ENCODE measurements at places on chromosomes 16 and 17. TPM values are rescaled to one million over a fixed set of nuclear protein-coding genes. Genes with fewer than 3 reads are reported as not detected.

DNA sequence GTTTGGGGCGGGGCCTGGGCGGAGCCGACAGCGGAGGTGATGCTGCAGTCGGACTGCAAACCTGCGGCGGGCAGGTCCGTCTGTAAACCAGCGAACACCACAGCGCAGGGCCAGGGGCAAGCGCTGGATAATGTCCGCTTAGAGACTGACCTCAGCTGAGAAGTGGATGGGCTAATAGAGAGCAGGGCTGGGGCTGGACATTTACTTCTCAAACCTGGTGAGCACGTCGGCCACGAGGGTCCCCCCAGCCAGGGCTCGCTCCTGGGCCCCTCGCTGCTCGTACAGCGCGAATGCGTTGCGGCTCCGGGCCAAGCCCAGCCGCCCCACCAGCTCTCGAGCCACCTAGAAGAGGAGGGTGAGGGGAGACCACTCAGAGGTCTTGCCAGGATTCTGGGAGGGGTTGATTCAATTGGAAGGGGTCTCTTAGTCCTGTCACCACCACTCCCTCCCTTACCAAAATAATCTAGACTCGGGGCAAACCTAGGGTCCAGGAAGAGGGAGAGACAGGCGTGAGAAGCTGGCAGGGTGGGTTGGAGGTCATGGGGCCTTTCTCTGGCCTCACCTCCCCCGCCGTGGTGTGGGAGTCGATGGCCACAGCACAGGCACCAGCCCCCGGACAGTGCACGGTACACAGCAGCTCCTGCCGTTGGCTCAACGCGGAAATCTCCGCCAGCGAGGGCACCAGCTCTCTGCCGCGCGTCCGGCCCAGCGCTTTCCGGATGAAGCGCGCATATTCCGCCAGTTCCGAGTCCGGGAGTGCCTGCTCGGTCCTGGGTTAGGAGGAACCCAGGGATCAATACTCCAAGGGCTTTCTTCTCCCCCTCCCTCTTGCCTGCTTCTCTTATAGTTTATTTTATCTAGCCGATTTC, 5.8 kb downstream of the PLEKHH3 start:
- no peak for DNase-seq

GRCh38 chr17:14712611-14713021, 411.7 kb downstream of the HS3ST3B1 start:
- DNase-seq = no peak

DNA sequence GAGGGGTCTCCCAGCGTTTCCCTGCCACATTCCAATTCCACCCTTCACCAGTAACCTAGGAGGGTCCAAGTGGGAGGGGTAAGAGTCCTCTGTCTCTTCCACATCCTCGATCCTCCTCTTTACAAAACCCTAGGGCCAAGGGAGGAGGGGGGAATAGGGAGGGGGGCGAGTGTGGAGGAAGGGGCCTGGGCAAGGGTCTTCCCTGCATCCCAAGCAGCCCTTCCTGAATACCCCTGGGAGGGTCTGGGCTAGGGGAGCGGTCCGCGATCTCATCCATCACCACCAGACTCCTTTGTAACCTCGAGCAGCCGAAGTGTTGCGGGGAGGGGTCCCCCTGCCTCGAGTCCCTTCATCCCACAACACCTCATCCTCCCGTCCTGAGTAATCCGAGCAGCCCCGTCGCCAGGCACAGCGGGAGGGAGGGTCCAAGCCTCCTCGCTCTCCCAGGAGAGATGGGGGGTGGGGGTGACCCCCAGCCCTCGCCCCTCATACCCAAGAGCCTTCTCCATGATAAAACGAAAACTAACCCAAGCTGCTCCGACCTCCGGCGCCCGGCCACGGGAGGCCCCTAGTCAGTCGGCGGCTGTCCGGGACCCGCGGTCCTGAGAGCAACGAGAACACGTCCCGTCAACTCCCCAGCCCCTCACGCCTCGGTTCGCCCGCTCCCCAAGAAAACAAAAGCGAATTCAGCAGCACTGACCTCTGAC, 502 bp downstream of the SMPD3 start:
- no peak for DNase-seq

DNA sequence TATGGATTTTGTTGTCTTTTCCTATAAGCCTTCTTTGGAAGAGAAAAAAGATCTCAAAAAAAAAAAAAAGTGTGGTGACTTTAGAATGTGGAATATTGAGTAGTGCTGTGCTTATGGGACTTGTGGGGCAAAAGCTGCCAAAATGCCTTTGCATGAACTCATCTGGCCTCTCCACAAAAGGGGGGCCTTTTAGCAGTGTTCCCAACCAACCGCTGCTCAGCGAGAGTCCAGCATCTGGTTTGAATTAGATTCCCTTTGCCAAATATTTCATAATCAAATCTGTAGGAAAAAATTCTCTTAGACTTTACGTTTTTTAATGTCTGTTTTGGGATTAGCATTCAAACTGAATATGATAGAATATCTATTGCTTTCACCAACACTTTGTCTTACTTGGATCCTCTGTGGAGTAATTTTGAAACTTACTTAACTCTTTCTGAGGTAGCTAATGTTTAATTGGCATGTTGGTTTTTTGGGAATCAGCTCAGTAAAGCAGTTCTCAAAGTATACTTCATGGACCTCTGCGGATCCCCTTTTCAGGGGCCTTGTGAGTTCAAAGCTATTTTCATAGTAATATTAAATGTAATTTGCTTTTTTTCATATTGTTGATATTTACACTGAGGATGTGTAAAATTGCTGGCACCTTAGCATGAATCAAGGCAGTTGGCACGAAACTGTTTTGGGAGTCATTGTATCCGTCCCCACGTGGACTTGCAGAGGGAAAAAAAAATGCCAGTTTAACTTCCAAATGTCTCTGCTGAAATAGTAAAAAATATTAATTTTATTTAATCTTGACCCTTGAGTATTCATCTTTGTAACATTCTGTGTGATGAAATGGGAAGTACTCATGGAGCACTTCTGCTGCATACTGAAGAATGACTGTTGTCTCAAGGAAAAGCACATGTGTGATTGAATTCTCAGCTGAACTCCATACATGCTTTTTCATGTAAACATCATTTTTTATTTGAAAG, 34.7 kb upstream of the VPS4A start:
- no peak for DNase-seq

DNA sequence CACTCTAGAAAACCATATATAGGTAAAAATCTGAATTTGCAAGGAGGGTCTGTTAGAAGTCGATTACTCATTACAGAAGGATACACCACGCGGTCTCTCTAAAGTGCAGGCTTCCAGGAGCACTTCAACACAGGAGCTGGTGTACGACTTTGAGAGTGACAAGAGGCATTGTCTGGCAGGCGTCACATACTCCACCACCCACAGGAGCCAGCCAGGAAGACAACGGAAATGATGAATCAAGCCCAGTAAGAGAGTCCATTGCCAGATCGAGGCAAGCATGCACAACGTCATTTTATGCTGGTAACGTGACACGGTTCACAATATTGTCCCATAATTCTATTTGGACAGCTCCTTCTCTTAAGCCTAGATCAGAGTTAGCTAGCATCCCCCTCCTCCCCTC, 15.0 kb upstream of the CACNG4 start:
- no peak for DNase-seq

- no peak for DNase-seq
Measured at GRCh38 chr17:71114911-71115668, 945.8 kb downstream of the KCNJ2 start.

DNA sequence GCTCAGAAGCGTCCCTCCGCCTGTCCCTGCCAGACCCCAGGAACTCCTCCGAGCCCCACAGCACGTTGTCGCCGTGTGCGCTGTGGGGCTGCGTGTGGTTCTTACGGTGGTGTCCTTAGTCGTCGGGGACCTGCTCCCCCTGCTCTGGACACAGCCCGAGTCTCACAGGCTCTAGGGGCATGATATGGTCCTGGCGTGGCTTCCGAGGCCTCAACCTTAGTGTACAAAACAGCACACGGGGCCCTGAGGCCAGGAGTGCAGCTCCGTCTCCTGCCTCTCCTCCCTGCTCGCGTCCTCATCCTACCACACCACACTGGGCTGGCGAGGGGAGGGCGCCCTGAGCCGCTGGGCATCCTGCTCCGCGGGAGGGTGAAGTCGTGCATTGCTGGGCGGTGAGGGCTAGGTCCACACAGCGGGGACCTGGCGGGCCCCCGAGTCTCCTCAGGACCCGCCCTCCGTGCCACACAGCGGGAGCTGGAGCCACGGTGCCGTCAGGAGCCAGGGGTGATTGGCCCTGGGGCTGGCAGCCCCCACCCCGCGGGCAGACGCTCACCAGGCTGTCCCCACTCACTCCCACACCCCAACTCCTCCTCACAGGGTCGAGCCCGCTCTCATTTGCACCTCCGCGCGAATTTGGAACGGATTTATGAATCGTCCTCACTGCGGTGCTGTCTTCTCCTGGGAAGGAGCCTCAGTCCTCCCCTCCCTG, 1.2 kb upstream of the MAFG start:
- DNase-seq = no peak

DNA sequence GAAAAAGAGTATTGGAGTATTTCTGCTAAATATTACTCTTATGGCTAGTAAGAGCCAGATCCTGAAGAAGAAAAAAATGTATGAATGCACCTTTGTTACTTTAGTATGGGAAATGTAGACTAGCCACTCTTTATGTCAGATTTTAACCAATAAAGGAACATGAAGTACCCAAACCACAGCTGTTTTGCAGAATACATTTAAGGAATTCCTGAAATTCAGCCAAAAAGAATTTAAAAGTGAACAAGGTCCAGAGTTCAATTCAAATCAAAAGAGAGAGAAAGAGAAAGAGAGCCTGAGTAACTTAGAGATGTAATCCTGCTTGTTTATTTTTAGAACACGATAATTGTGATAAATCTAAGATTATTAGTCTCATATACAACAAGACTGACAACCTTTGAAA, 1.2 kb downstream of the KCNJ16 start:
- no peak for DNase-seq

GRCh38 chr17:39923230-39923629, 4.2 kb downstream of the ORMDL3 start:
- no peak for DNase-seq

- DNase-seq = no peak
Measured at GRCh38 chr17:32541640-32542039, 54.8 kb downstream of the CDK5R1 start.

DNA sequence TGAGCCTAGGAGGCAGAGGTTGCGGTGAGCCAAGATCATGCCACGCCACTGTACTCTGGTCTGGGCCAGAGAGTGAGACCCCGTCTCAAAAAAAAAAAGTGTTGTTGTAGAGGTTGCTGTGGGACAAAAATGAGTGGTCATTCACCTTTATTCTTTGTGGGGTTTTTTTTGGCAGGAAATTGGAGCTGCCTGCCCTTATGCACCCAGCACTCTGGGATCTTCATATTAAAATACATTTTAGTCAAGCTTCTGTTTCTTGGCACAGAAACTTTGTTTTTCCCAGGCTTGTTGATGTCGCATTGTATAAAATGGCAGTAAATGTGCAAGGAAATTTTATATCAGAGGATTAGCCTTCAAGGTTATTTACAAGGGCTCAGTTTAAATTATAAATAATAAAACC, 174.3 kb downstream of the FTO start:
- no peak for DNase-seq

DNA sequence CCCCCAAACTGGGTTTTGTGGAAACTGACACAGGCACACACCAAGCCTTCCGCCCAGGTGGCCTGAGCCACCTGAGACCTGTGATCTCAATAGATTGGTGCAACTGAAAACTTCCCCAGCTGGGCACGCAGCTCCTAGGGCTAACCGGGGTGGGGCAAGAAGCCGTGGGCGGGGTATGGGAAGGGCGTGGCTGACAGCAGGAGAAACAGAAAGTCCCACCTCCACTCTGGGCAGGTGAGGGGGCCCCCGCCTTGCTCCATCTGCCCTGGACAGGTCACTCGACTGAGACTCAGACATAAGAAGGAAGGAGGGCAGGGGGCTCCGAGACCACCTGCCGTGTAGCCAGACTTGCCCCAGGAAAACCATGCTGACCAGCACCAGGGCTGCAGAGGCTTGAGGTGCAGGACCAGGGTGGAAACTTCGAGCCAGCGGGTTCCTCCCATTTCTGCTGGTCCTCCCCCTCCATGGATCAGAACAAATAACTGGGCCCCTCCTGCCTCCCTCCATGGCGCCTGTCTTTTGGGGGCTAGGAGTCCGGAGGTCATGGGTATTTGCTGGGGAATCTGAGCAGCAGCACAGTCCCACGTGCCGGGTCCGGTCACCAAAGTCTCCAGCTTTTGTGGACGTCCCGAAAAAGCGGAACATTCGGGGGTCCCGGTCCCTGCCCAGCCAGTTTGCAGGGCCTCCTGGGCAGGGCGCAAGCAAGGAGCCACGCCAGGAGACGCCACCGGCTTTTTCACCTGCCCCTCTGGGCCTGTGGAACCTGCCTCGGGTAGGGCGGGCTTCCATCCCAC, 1.3 kb downstream of the TIMP2 start:
- DNase-seq = peak; percentile 23

DNA sequence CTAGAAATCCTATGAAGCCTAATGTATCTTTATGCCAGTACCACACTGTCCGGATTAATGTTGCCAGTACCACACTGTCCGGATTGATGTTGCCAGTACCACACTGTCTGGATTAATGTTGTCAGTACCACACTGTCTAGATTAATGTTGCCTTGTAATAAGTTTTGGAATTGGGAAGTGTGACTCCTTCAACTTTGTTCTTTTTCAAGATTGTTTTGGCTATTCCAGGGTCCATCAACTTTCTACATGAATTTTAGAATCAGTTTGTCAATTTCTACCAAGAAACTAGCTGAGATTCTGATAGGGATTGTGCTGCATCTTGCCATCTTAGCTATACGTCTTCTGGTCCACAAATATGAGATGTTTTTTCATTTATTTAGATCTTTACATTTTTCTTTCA, 68.7 kb downstream of the TBX4 start:
- no peak for DNase-seq

DNA sequence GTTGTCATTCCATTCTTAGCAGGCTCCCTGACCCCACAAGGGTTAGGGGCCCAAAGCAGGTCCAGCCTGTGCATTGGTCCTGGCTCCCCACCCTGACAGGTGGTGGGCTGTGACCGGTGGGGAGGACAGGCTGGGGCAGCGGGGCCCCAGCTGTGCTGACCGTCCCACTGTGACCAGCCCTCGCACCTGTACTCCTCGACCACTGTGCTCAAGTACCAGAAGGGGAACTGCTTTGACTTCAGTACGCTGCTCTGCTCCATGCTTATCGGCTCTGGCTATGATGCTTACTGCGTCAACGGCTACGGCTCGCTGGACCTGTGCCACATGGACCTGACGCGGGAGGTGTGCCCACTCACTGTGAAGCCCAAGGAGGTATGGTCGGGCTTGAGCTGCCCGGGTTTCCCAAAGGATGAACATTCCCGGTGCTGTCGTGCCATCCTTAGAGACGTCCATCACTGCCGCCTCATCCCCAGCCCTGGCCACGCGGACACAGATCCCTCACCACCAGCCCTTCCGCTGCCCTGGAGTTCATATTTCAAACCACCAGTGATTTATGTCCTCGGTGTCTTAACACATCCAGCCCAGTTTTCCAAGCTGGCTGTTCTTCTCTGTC, 7.3 kb downstream of the DRC7 start:
- DNase-seq = no peak

GRCh38 chr16:19601083-19601976, 45.8 kb downstream of the VPS35L start:
- DNase-seq = no peak

- no peak for DNase-seq
Measured at GRCh38 chr17:2474371-2474770, 37.3 kb downstream of the METTL16 start.

GRCh38 chr17:19755392-19755791, 7.3 kb upstream of the ALDH3A1 start:
- DNase-seq = no peak

TMEM100 gene
- not detected for total RNA-seq

PTRH2 gene
- 16.2 TPM for total RNA-seq

MAF gene
- total RNA-seq = 1.0 TPM

CDK3 gene
- 11.9 TPM for total RNA-seq

CACNG1 gene
- not detected for total RNA-seq

SLX4 gene
- 8.6 TPM for total RNA-seq

OTOP3 gene
- not detected for total RNA-seq

ANKRD40CL gene
- total RNA-seq = not detected

MMP2 gene
- not detected for total RNA-seq

PLXDC1 gene
- 34.4 TPM for total RNA-seq

KRTAP16-1 gene
- total RNA-seq = 0.23 TPM
